ENCODE measurements at places on chromosomes 3 and 15.

DNA sequence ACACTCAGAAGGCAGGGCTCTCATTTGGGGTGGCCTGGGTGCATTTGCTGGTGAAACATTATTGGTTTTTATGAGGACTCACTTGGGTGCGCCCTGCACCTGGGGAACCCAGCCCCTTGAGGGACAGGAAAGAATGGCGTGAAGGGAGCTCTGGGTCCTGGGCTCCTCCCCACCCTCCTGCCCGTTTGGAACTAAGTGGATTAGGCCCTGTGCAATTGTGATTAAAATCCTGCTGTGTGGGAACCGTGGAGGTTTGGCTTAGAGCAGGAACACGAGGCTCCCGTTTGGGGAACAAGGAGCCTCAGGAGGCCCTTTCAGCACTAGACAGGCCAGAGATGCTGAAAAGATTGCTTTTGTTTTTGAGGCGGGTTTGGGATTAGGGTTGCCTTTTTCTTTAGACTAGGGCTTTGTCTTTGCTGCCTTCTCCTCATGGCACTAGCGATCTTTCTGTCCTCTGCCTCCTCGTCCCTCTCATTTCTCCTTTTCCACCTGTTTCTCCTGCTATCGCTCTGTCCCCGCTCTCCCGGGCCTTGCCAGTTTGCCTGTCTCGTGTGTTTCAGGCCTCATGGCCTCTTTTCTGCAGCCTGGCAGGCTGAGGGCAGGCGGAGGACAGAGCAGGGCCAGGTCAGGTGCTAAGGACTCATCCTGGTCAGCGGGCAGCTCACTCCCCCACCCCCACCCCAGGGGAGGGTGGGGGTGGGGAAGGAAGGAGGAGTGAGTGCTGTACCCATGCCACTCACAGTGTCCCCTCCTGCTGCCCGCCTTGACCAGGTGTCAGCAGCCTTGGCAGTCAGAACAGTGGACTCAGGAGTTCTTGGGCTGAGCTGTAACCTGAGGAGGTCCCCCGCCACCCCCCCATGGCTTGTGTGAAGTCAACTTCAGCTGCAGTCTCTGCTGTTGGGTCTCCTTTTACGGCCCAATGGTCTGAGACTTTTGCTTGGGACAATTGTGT is 8.6 kb downstream of the MAPKAPK3 start:
- no peak for DNase-seq

- no peak for DNase-seq
Observed at GRCh38 chr3:167870759-167871158, 135.2 kb downstream of the SERPINI1 start.

GRCh38 chr3:24854748-24855147 is 360.1 kb upstream of the THRB start:
- DNase-seq = no peak

DNA sequence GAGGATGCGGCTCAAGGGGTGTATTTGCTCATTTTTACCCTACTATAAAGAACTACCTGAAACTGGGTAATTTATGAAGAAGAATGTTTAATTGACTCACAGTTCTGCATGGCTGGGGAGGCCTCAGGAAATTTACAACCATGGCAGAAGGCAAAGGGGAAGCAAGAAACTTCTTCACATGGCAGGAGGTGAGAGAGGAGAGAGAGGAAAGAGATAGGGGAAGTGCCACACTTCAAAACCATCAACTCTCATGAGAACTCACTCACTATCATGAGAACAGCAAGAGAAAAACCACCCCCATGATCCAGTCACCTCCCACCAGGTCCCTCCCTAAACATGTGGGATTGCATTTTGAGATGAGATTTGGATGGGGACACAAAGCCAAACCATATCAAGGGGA is 192.7 kb downstream of the DIPK2A start:
- no peak for DNase-seq

DNA sequence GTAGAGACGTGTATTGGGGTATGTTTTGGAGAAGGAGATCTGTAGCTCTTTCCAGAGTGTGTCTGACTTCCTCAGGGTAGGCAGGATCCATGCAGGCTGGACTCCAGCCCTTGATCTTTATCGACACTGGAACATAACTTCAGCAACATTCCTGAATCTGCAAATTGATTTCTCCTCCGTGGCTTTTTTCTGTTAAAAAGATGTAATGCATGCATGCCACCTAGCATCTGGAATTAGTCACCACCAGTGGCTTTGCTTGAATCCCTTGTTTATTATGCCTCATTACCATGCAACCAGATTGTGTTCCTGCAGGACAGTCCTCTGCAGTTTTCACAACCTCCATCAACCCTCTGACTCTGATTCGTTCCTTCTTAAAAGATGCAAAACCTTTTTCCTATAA is 86.1 kb downstream of the CCNL1 start:
- no peak for DNase-seq

DNA sequence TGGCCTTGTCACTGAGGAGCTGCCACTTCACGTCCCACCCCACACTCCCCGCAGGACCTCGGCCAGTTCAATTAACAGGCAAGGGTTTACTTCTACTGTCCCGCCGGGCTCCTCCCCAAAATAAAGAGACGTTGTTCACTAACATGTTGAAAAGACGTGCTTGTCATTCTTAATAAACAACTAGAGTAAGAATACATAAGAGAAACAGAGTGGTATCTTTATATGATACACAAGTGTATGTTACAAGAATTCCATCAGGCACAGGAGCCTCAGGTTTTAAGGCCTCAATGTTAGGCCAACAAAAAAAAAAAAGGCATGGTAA is 326 bp upstream of the IMPDH2 start:
- no peak for DNase-seq

GRCh38 chr3:44885618-44886017 is 11.2 kb downstream of the TGM4 start:
- no peak for DNase-seq

DNA sequence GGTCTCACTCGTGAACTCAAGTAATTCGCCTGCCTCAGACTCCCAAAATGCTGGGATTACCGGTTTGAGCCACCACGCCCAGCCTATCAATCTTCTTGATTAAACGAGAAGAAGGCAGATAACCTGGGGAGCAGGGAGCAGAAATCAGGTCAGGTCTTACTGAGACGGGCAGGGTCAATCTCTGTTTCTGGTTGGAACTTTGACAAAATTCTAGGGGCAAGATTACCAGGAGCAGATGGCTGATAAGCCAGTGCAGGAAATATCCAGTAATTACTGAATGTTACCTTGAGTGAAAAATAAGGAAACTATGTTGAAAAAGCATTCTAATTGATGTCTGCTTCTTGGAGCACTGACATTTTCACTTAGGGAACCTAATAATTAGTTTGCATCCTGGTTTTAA is 24.4 kb upstream of the GOLM2 start:
- DNase-seq = no peak

DNA sequence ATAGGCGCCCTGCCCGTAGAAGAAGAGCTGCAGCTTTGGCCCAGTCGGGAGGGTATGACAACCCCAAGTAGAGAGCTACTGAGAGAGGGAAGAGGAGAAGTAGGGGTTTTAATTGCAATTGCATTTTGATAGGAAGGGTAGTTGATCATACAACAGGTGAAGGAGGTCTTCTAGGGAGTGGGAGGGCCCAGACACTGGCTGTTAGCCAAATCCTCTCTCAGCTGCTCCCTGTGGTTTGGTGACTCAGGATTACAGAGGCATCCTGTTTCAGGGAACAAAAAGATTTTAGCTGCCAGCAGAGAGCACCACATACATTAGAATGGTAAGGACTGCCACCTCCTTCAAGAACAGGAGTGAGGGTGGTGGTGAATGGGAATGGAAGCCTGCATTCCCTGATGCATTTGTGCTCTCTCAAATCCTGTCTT is 408.9 kb upstream of the THBS1 start:
- DNase-seq = peak; percentile 36

- no peak for DNase-seq
Observed at GRCh38 chr15:60477916-60478565, 901 bp downstream of the ICE2 start.

DNA sequence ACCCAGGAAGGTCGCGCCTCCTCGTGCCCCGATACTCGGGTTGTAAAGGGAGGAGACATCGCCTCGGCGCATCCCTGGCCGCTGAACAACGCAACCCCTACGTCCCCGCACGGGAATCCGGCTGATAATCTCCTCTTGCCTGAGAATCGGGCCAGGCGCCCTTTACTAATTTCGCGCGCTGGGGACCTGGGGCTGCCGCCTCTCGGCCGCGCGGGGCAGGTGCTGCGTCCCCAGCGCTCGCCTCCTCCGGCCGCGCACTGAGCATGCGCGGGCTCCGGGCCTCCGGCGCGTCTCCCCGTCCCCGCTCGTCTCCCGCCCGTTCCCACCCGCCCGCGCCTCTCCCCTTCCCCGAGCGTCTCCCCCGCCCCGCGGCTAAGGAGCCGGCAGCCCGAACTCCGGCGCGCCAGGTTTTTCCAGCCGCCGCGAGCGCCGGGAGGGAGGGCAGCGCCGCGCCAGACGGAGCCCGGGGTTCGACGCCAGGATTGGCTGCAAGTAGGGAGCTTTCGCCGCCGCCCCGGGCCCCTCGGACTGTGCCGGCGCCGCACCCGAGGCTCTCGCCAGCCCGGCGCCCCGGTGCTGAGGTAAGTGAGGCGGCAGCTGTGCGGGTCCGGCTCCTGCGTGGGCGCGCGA is at the start of gene CNTN4:
Gene CNTN4 (plus strand): TSS at position 469 of the 630 bp plus-strand sequence.
- DNase-seq = peak; percentile 79

GRCh38 chr3:30467596-30468238 is 138.7 kb upstream of the TGFBR2 start:
- no peak for DNase-seq

DNA sequence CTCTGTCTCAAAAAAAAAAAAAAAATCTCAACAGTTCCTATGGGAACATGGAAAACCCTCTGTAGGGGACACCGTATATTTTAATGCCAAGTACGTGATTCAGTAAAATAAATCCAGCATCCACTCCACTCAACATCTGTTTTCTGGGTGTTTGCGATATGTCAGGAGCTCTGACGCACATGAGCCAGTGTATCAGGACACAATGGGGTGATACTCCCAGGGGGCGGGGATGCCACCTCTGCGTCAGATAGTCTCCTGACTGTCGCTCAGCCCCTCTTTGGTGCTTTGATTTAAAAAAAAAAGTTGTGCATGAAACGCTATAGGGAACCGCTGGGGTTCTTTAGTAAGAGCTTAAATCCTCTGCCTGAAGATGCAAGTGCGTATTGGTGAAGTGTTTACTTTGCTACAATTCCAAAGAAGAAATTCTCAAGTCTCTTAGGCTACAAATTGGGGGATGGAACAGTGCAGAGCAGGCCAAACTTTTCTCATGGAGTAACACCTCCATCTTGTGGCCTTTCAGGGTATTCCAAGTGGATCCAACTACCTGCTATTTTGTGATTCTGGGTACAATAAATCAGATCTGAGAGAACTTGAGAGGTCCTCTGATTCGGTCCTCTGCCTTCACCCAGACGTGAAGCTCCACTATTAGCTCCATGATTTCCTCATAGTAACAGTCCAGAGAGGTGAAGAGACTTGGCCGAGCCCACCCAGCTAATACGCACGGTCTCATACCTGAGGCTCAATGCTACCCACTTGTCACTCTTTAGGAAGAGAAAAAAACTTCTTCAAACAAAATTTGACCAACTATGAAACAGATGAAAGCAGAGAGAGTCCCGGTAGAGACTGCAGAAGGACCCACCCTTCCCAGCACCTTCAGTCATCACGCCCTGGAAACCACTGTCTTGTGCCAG is 9.3 kb upstream of the NR2E3 start:
- no peak for DNase-seq

DNA sequence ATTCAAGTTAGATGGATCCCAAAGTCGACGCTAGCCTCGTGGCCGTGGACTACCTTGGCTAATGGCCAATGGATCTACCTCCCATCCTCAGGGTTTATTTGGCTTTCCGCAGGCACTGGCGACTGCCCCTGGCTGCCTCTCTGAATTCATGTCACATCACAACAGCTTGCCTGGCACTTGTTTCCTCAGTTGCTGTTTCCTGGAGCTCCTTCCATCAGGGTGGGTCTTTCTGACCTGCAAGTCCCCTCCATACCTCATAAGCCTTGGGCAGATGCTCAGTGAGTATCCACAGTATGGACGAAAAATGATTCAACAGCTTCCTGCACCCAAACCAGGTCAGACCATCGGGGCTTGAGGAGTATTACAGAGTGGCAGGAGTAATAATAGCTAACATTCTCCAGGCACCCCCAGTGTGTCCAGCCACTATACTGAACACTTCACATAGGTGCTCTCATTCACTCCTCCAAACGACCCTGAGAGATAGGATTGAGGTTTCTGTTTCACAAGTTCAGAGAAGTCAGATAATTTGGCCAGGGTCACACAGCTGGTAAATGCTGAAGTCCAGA is 311.5 kb downstream of the TLE3 start:
- no peak for DNase-seq

- DNase-seq = no peak
Observed at GRCh38 chr15:95989392-95989791, 341.1 kb upstream of the NR2F2 start.

DNA sequence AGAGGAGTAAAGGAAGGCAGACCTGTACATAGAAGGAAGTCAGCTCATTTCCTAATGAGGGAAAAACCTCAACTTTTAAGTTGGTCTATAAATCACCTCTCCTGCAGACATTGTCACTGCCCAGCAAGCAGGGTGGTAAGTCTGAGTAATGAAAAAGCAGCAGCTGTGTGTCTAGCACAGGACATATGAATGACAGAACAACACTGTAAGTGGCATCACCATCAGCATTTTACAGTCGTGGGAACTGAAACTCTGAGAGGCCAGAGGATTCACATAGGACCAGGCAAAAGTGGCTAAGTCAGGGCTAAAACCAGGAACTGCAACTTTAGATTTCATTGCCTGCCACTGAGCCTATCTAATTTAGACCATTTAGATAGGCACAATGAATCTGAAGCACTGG is 235.6 kb downstream of the CLSTN2 start:
- no peak for DNase-seq

GRCh38 chr3:123640740-123641462 is 56.0 kb upstream of the HACD2 start:
- DNase-seq = no peak

Data from left colon (tissue), 2 donors.